HS-27A (cell line): ENCODE measurements at places on chromosomes 11 and 22.

DNA sequence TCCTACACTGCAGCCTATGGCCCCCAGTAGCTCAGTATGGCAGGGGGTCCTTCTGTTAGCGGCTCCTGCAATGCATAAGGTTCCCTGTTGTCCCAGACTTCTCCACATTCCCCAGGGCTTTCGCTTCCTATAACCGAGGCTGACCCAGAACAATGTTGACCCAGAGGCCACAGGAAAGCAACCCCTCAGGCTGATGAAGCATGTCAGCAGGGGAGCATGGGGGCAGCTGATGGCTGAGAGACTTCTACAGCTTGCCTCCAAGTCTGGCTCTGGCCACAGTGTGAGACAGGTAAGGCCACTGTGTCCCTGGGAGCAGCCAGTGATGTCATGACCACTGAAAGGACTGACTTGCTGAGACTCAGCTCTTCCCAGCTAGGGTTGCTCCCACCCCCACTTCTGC lies 12.5 kb upstream of the PPFIBP2 start:
- DNase-seq, result no peak

GRCh38 chr11:117457835-117458234 lies 130.2 kb downstream of the CEP164 start:
- no peak for DNase-seq

GRCh38 chr22:46977656-46978343 lies 215.3 kb downstream of the TBC1D22A start:
- DNase-seq, result no peak

DNA sequence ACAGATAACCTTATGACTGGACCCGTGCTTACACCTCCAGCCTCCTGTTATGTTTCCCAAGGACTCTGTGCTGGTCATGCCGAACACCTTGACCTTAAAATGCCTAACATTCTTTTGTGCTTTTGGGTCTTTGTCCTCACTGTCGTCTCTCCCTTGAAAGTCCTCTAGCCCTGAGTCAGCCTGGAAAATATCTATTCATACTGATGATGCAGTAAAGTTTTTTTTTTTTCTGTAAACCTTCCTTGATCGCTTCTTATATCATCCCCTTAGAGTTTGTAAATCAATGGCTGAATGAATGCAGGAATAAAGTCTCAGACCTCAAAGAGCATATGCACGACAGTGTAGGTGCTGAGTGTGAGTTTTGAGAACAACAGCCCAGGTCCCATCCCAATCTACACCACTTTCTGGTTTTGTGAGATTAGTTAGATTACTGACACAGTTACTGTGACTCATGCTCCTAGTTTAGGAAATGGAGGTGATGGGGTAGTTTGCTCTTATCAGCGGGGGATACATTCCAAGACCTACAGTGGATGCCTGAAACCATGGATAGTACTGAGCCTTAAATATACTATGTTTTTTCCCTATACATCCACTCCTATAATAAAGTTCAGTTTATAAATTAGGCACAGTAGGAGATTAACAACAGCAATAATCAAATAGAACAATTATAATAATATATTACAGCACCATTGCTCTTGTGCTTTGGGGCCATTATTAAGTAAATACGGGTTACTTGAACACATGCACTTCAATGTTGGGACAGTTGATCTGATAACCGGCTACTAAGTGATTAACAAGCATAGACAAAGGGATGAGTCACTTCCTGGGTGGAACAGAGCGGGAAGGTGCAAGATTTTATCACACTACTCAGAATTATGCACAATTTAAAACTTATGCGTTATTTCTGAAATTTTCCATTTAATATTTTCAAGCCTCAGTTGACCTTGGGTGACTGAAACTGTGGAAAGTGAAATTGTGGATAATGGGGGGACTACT lies 8.6 kb downstream of the TCN1 start:
- no peak for DNase-seq

GRCh38 chr22:42553475-42554361 lies at the start of gene SERHL2:
Gene SERHL2, plus strand, starts transcription at chr22:42553956. Its CDS starts 65 bp downstream, at chr22:42554021.
- DNase-seq, result peak; percentile 3

DNA sequence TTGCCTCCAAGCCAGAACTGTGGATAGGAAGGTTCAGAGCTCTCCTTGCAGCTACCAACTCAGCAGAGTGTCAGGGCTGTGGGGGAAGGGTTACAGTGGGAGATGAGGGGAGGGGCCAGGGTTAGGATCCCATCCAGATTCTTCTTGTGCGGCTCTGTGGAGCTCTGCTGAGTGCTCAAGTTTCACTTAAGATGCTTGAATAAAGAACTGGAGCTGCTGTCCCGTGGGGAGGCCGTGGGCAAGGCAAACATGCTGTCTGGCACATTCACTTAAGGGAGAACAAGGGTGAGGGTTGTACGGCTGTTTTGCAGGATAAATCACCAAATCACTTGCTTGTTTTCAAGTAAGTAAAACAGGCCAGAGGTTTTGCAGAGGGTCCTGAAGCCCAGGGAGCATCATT lies 197.1 kb downstream of the FAM76B start:
- no peak for DNase-seq

GRCh38 chr11:110380836-110381622 lies 48.7 kb upstream of the FDX1 start:
- DNase-seq, result no peak

DNA sequence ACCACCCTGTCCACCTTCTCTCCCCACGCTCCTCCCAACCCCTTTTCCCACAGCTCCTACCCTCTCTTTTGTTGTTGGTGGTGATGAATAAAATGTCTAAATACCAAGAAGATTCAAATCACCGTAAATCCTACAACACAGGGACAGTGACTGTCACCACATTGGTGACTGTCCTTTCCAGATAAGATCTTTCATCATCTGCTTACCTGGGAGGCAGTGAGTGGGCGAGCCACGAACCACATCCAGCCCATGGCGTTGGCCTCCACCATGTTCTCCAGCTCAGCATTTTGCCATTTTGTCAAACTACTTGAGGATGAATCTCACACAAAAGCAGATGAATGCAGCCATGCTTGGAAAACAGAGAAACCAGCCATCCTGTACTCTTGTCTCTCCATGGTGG lies 6.7 kb upstream of the CYTH4 start:
- DNase-seq, result no peak

- DNase-seq, result peak; percentile 80
Observed at GRCh38 chr22:24208012-24208749, 26.9 kb downstream of the SUSD2 start.

GRCh38 chr11:35148163-35148837 lies 9.3 kb downstream of the CD44 start:
- DNase-seq, result no peak

GRCh38 chr11:116931206-116931953 lies 94.0 kb upstream of the APOA1 start:
- DNase-seq, result no peak

GRCh38 chr11:50333861-50334260 lies 301.2 kb downstream of the OR4C45 start:
- DNase-seq, result no peak

GRCh38 chr11:128692753-128693415 lies 988 bp upstream of the FLI1 start:
- DNase-seq, result no peak

GRCh38 chr22:26845021-26845743 lies 187.8 kb downstream of the MIAT start:
- DNase-seq, result no peak

DNA sequence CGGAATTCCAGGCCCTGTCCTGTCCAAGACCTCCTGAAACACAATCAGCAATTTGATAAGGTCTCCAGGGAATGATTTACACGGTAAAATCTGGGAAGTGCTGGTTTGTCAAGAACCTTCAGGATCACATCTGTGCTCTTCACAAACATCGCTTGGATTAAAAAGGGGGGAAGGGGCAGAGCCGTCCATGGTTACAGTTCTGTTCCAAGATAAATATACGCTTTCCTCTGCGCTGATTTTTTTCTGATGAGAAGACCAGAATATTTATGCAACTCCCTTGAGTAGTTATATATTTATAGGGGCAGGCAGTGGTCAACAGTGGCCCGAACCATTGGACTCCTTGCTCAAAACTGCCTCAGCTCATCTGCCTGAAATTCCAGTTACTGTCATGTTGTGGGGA lies 9.2 kb upstream of the APOL5 start:
- DNase-seq, result no peak

DNA sequence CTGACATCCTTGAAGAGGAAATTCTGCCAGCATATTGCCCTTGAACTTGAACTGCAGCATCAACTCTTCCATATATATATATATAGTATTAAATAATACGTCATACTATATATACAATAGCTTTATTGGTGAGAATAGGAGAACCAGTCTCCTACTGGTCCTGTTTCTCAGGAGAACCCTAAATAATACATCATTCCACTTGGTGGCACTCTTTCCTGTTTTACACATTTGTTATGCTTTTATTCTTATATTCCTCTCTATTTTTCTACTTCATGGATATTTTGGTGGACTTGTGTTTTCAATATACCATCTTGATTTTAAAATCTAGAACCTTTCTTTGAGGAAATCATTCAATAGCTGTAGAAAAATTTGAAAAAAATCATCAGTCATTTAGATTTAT lies 193.3 kb downstream of the TRPC6 start:
- no peak for DNase-seq

GRCh38 chr11:34174412-34175041 lies 69.1 kb downstream of the NAT10 start:
- DNase-seq, result no peak

GRCh38 chr11:1549338-1550330 lies 22.4 kb downstream of the DUSP8 start:
- no peak for DNase-seq

GRCh38 chr11:70156291-70157037 lies 46.6 kb upstream of the FADD start:
- DNase-seq, result no peak

GRCh38 chr11:83039566-83039965 lies 32.1 kb downstream of the RAB30 start:
- DNase-seq, result no peak

- no peak for DNase-seq
Observed at GRCh38 chr11:22415476-22415875, 77.3 kb downstream of the SLC17A6 start.

GRCh38 chr11:92594251-92594650 lies 369.6 kb downstream of the FAT3 start:
- no peak for DNase-seq

- no peak for DNase-seq
Observed at GRCh38 chr11:130603335-130603906, 155.0 kb downstream of the ADAMTS15 start.

DNA sequence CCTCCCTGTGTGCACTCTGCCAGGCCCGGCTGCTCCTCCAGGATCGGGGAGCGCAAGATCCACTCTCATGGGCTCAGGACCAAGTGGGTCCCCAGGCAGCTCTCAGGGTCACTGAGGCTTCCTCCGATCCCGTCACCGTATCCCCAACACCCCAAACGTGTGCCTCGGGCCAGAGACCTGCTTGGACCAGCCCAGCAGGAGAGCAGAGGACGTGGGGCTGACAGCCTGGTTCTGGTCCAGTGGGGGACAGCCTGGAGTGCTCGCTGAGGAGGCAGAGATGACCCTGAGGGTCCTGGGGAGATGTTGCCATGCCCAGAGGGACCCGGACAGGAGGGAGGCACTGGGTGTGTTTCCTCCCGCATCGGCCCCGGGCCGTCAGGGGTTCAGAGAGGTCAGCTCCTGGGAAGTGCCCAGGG lies 1402.6 kb downstream of the BRD1 start:
- no peak for DNase-seq

DNA sequence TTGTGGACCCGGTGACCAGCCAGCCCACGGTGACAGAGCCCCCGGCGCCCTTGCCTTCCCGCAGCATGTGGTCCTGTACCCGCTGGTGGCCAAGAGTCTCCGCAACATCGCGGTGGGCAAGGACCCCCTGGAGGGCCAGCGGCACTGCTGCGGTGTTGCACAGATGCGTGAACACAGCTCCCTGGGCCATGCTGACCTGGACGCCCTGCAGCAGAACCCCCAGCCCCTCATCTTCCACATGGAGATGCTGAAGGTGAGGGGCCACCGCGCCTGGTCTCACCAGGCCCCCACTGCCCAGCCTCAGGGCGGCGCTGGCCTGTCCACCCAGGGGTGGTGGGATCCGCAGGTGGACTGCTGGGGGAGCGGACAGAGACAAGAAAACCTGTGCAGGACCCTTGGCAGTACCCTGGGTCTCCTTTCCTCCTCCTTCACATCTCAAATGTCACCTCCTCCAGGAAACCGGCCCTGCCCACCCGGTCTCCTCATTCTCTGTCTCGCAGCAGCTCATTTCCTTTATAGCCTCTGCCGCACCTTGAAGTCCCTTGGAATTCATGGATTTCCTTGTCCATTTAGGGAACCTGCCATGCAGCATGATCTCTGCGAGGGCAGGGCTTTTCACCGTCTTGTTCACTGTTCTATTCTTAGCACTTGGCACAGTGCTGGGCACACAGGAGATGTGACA lies 6.5 kb downstream of the AIP start:
- no peak for DNase-seq

DNA sequence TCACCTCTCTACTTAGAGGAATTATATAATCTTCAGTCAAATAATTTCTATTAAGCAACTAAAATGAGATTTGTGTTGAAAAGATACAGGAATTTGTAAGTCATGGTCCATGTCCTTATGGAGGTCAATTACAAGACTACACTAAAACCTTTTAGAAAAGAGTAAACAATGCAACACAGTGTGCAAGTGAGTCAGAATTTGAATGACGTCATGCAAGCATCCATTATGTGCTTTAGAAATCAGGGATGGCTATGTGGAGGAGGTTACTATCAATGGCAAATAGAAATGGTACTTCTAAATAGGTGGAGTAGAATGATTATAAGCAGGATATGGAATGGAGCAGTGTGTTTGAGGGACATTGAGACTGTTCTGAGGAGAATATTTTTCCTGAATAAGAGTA lies 16.6 kb downstream of the OR10D3 start:
- no peak for DNase-seq

- DNase-seq, result no peak
Observed at GRCh38 chr22:20671409-20672081, 102.4 kb upstream of the SERPIND1 start.
